ENCODE measurements at places on chromosomes 3 and 15.

DNA sequence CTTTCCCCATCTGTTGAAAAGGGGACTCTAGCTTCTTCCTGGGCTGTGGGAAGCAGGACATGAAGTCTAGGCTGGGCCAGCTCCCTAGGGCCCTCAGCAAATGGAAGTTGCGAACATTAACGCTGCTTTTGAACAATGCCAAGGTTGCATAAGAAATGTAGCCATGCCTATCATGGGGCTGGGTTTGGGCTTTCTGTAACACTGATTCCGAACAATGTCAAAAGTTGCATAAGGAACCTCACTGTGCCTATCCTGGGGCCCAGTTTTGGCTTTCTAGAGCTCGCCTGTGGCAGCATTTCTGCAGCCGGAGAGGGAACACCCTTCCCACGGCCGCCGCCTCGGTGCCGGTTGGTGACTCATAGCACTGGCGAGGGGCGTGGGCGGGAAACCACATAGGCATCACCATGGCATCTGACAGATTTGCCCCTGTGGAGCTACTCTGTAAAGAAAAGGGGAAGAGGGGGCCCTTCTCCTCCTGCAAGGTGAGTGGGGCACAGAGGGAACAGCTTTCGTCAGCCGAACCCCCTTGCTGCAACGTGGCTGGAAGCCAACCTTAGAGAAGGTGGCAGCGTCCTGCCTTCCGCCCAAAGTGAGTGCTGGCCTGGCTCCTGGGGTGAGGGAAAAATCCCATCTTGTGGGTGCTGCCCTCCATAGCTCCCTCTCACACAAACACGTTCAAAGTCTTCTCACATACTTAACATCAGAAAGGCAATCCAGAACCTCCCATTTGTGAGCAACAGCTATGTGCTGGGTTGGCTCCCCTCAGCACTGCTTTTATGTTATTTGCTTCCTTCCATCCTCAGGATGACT, 46.6 kb upstream of the ATP2B2 start:
- peak; percentile 63 for DNase-seq

DNA sequence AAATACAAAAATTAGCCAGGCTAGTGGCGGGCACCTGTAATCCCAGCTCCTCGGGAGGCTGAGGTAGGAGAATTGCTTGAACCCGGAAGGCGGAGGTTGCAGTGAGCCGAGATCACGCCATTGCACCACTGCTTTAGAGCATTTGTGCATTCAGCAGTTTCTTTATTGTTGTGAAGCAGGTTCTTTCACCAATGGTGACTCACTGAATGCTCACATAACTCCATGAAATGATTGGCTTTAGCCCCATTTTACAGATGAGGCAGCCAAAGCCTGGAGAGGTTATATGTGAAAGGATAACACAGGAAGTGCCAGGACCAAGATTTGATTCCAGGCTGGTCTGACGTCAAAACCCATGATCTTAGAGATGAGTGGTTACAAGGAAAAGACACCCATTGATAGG, 195.2 kb downstream of the SLCO3A1 start:
- no peak for DNase-seq

GRCh38 chr15:88619796-88620195, 1.3 kb upstream of the AEN start:
- DNase-seq = no peak

- DNase-seq = no peak
Observed at GRCh38 chr3:126549861-126550487, 8.8 kb downstream of the C3orf22 start.

- DNase-seq = no peak
Observed at GRCh38 chr3:141291559-141292355, 60.1 kb downstream of the PXYLP1 start.

GRCh38 chr3:21330293-21330692, 420.7 kb downstream of the ZNF385D start:
- no peak for DNase-seq

DNA sequence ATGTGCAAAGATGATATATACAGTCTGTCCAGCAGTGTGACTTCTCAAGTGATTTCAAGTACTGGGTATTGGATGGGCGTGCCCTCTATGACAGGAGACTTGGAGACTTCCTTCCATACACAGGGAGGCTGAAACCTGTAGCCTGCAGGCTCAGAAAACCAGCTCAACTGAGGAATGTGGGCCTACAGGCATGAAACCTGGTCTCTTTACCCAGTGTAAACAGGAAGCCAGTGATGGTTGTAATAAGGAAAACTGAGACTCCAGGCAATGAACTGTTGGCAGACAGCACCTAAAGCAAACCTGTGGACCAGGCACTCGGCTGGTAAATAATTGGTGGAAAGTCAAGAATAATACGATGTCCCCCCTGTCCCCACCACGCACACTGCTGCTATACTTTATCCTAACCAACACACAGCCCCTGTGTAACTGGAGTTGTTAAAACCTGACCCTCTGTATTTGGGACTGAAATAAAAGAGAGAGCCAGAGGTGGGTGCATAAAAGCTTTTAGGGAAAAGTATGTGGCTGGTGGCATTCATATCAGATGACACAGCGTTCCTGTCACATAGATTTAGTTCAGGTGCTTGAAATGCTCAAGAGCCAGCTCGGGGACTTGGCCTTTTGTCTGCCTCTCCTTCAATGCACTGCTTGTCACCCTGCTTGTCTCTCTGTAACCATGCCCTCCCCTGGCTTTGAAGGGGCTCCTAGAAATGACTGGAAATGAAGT, 144.7 kb downstream of the TPRG1 start:
- no peak for DNase-seq

DNA sequence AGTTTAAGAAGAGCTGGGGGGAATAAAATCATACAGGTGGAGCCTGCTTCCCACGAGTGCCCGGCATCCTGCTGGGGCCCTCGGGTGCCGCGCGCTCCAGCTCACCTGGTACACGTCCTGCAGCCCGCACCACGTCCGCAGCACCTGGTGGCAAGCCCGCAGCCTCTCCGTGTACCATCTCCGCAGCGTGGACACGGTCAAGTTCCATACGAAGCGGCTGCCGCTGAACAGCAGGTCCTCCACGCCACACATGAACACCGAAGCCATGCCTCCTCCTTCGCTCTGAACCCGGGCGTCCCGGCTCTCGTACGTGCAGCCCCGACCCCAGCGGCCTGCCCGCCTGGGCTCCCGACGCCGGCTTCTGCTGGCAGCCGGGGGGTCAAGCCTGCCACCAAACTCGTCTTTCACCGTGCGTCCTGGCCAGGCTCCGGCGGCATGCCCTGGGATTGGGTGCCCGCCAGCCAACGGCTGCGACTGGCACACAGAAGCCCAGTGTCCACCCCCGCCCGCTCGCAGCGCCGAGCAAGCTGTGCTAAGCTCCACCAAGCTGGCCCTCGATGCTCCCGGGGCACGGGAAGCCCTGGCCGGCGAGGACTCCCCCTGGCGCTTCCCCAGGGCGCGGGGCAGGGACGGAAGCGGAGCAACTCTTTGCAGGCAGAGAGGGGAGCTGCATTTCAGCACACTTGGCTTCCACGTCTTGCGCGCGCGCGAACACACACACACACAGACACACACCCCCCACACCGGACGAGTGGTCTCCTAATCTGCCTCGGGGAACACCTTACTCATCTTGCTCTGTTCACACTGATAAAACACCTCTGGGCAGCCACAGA, at the start of gene FRMD4B:
Gene FRMD4B, minus strand, starts transcription at position 366 of the 833 bp plus-strand sequence. Its CDS starts 99 bp downstream, at position 267.
- peak; percentile 91 for DNase-seq

GRCh38 chr15:66654739-66655375, 47.2 kb upstream of the SMAD6 start:
- no peak for DNase-seq

DNA sequence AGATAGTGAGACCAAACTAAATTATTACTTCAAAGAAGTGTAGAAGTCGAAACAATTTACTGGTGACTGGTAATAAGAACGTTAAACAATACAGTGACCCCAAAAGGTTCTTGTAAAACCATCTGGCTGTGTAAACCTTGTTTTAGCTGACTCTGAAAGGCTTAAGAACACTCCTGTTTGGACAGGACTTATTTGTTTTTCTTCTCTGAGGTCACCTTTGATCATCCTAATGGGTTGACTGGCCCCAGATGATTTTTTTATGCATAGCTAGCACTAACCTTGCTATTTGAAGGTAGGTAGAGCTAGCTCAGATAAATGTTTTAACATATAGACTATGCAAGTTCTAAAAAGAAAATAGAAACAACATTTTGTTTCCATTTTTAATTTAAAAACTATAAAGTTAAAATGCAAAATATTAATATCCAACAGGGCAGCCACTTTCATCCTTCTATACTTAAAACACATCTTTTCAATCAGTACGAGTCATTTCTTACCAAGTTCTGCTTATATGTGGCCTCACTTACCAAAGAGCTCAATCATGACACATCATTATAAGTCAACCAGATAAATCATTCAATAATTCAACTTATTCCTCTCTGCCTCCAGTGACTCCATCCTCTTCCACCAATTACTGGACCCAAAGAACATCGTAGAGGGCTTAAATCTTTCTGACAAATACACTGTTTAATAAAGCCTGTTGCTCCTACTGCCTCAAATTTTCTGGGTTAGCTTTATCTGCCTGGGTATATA, 158.8 kb downstream of the SSR3 start:
- no peak for DNase-seq

DNA sequence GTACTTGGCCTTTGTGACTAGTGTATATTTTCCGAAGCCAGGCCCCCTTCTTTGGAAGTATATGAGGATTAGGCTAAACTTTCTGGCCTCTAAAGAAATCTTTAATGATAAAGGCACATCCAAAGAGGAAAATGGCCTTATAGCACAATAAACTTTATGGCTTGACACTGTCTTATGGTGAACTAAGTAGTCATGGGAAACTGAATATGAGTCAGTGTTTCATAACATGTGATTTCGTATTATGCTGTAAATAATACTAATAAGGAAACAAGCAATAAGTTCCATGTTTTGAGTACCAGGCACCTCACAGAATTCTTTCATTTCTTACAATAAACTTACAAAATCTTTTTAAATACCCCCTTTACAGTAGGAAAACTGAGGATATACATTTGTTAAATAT, 8.2 kb downstream of the ZPLD1 start:
- no peak for DNase-seq

GRCh38 chr3:163490119-163490518, 1588.2 kb downstream of the SI start:
- DNase-seq = no peak

GRCh38 chr15:63349156-63349555, 32.5 kb downstream of the CA12 start:
- DNase-seq = no peak

DNA sequence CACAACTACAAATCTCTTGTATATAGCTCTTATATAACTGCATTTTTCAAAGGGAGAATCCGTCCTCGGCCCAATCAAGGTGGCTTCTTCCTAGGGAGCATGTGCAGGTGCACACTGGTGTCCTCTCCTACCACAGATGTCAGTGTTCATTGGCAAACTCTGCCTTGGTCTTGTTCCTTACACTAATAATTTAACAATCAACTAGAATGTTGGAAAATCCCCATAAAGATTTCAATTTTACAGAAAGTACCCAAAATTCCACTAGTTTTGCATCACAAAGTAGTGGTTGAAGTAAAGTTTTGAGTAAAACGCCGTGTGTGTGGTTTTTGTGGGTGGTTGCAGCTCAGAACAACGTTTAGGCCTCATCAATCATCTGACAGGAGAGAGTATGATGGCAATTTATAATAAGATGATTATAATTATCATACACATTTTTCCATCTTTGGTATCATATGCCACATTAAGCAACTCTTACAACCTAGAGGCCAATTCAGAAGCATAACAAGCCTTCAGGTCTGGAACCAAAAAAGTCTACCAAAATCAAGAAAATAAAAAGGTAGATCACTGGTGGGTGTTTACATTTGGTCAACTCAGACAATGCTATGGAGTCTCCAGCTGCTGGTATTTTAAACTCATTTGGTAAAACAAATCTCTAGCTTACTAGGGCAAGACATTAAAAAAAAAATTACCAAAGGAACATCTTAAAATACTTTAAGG, 128.9 kb upstream of the BHLHE40 start:
- no peak for DNase-seq

DNA sequence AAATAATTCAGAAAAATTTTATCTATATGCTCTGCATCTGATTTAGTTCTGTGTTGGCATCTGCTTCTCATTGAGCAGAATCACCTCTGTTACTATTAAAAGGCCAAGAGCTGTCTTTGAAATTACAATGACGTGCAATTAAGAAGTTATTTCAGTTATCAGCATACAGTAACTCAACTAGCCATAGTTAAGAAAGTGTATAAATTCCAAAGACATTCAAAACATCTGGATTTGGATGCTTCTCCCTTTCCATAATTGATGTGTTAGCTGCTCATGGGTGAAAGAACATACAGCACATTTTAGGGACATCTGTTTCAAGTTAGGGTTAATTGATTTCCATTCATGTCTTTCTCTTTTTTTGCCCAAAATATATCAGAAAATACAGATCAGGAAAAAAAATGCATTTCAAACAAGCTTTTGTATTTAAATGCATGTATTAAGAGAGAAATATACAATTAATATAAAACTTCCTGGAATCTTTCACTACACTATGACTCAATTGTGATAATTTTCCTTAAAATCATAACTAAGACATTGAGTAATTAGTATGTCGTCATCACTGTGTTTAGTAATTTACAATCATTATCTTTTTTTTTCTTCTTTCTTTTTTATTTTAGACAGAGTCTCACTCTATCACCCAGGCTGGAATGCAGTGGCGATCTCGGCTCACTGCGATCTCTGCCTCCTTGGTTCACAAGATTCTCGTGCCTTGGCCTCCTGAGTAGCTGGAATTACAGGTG, 82.7 kb upstream of the MBNL1 start:
- no peak for DNase-seq

- DNase-seq = no peak
Observed at GRCh38 chr3:112759210-112759609, 87.5 kb downstream of the CD200R1L start.

DNA sequence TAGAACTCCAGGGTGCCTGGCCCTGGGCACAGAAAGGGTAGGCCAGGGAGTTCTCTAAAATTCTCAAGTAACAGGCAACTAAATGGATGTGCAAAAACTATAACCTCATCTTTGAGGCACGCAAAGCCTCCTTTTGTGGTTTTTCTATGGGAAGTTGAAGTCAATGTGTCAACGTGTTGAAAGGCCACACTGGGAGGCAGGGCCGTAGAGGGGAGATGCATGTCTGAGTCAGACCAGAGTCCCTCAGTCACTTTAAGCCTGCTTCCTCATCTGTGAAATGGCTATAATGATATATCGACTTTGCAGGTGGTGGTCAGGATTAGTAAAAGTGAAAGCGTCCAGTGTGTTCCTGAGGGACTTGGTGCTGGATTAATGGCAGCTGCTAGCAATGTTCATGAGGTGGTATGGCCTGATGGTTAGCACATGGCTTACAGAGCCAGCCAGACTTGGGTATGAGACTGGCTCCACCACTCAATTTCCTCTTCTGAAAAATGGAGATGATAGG, 17.0 kb downstream of the TGM5 start:
- DNase-seq = no peak

Measured in C1 segment of cervical spinal cord (tissue), 14 donors.